B cell (primary cell): ENCODE measurements at places on chromosomes 5 and 9.

DNA sequence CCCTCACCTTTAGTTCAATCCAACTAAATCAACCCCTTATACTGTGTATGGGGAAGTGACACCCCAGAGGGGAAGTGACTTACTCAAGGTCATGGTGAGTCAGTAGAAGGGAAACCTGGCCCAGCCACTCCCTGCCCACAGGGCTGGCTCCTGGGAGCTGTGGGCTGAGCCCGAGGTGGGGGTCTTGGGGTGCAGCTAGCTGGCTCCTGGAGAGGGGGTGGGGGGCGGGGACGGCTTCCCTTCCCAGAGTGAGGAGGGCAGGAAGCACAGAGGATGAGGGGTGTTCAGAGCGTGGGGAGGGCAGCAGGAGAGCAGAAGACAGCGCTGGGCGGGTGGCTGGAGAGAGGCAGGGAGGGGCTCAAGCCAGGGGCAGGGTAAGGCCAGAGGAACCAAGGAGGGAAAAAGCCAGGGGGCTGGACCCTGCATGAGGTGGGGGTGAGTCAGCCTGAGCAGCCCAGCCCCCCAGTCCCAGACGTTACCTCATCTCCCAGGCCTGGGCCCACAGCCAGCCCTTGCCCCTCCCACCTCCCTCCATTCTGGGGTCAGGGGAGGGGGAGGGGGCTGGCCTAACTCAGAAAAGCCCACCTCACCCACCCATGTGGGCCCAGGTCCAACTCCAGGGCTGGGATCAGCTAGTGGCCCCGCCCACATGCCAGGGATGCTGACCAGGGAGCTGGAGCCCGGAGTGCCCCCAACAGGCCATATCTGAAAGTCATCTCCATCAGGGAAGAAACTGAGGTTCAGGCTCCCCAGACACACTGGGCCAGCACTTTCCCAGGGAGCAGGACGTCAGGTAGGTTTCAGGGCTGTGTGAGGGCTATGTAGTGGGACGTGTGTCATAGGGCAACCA is 2.8 kb downstream of the PDLIM7 start:
- peak; percentile 71 for DNase-seq

DNA sequence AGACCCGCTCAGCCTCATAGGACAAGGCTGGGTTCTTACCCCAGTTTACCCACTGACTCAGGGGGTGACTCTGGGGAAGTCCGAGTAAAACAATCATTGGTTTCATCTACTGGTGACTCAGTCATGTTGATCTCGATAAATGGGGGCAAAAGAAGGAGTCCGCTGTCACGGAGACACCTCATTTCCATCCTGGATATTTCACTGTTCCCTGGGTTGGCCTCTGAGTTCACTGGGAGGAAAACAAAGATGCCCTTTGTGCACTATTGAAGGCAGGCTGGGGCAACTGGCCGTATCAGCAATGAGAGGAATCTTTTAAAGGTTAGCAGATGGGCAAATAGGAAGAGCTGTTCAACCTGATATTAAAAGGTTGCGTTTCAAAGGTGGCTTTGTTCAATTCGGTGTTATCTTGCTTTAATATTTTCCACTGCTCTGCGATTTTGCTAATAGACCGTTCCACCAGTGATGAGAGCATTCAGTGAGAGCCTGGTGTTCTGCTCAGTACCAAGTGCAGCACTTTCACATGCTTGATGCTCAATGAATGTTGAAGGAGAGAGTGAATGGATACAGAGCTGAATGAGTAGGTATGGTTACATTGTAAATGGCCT is 110.2 kb upstream of the EGFLAM start:
- DNase-seq = no peak

DNA sequence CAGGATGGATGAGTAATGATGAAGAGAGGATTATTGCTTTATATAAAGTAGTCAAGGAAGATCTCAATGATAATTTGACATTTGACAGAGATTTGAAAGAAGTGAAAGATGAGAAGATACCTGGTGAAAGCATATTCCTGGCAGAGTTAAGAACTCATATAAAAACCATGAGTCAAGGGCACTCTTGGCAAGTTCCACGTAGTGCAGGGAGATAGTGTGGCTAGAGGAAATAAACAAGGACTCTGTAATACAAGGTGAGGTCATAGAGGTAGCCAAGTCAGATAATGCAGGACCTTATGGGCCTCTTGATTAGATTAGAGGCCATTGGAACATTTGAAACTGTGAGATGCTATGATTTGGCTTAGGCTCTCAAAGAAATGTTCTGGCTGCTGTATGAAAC is 72.3 kb downstream of the HCN1 start:
- no peak for DNase-seq

GRCh38 chr5:152262667-152263066 is 142.4 kb downstream of the NMUR2 start:
- no peak for DNase-seq

- DNase-seq = no peak
These were observed 149.4 kb downstream of the MACROH2A1 start for GRCh38 chr5:135249658-135250057.

DNA sequence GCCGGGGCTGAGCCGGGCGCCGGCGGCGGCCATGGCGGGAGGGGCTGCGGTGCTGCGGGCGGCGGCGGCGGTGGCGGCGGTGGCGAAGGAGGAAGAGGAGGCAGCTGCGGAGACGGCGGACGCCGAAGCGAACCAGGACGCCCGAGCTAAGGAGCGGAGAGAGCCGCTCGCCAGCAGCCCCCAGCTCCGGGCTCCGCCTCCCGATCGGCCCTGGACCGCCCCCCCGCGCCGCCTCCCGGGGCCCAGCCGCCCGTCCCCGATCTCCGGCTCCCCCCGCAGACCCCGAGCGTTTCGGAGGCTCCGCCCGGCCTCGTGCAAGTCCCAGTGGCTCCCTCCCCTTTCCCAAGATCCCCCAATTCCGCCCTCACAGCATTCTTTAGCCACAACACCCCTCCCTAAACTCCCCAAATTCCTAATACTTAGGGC is at the start of gene ASTN2:
Gene ASTN2 (minus strand): TSS at position 152 of the 426 bp plus-strand sequence. CDS start 119 bp downstream, at position 33.
- no peak for DNase-seq

- peak; percentile 78 for DNase-seq
These were observed 10.6 kb upstream of the P4HA2 start for GRCh38 chr5:132238169-132238744.

DNA sequence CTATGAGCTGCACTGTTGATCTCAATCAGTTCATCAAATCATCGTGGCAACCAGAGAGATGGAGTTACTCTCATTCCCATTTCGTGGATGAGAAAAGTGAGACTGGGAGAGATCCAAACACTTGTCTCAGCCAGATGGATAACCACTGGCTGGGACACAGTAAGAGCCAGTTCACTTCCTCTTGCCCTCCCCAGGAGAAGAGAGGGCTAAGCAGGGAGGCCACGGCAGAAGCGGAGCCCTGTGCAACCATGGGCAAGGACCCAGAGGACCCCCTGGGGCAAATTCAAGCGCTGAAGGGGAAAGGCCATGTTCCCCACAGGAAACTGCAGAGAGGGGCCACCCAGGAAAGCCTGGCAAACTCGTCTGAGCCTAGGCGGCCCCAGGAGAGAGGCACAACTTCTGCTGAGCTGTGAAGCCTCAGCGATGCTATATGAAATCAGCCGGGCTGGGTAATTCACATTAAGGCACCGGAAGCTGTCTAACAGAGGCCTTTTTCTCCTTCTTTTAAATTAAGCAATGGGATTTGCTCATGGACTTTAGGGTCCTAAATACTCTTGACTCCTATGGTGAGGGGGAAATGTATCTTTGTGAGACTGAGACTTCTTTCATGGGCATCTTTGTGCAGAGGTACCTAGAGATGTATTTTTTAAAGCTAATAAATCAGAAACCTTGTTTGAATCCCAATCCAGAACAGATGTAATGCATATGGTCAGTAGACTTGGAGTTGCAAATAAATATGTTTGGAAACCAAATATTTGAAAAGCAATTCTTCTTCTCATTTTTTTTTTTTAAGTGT is 137.1 kb upstream of the SMIM23 start:
- DNase-seq = no peak

DNA sequence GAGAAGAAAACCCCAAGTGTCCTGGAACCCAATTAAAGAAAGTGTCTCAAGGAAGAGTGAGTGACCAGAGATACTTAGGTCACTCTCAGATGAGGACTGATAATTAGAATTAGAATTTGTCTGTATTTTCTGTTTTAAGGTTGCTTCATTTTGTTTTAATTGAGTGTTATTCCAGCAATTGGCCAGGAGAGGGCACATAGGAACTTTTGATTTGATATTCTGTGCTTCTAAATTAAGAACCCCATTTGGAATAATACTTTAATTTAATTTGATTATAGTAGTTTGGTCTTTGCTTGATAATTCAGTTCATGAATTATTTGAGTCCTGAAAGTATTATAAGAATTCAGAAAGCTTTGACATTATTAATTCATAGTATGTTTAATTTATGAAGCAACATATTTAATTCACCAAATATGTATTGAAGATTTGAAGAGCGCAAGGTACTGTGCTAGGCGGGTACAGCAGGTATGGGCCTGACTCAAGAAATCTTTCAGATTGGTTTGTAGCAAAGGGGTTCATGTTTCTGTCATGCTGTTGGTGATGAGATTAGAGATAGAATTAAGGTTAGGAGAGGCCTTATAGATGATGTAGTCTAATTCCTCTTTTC is 4.9 kb downstream of the MRPL22 start:
- peak; percentile 37 for DNase-seq

- DNase-seq = no peak
These were observed 36.6 kb upstream of the ARSB start for GRCh38 chr5:79021753-79022152.

- no peak for DNase-seq
These were observed 62.2 kb downstream of the CFAP77 start for GRCh38 chr9:132472199-132472598.

DNA sequence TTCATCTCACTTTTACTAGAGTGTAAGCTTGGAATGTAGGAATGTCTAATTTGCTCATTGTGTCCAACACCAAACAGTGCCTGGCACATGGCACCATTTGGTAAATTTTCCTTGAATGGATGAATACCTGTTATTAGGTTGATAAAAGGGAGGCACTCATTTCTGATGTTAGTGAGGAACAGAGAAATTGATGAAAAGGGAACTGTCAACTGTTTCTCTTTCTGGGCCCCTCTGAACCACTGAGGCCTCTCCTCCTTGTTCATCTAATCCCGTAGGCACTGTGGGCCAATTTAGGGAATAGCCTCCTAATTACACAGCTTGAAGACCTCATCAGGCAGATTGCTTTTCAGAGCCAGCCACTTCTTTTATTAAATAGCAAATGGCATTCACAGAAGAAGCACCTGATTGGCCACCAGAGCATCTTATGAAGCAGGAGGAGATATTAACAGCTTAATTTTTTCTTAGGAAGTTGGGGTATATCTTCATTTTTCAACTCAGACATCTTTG is 22.6 kb downstream of the MRRF start:
- DNase-seq = peak; percentile 28

GRCh38 chr5:141778683-141779082 is 96.7 kb upstream of the ARAP3 start:
- DNase-seq = no peak

GRCh38 chr5:81817980-81818379 is 67.1 kb upstream of the SSBP2 start:
- DNase-seq = no peak

DNA sequence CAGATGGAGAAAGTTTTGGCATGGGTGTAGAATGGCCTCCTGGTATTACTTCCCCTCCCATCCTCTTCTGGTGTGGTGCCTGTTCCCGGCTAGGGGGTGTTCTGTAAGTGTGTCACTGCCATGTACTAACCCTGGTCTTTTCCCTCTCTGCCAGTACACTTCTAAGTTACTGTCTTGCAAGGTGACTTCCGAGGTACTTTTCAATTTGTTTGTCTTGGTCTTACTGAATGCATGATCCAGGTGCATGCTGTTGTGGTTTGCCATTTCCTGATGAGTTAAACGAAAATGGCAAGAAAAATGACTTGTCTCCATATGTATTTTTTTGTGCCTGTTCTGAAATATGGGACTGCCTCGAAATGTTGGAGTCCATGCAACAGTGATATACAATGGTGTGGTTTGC is 46.0 kb downstream of the C9orf152 start:
- DNase-seq = no peak

- no peak for DNase-seq
These were observed 16.1 kb upstream of the CRB2 start for GRCh38 chr9:123339666-123340510.

- peak; percentile 65 for DNase-seq
These were observed 62.8 kb downstream of the PFDN1 start for GRCh38 chr5:140239939-140240700.

- no peak for DNase-seq
These were observed 144.2 kb downstream of the MAN2A1 start for GRCh38 chr5:109833946-109834345.

DNA sequence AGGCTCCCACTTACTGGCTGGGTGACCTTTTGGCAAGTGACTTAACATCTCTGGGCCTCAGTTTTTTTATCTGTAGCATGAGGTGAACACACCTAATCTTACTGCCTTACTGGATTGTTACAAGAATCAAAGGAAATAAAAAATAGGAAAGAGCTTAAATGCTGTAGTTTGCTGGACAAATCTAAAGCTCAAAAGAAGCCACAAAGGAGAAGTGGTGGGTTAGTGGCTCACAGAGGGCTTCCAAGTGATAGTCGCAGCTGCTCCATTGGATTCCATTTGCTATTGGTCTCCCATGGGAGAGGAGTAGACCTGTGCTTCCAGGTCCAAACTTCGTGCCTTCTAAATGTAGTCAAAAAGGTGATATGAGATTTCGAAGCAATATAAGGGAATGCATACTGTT is 123.6 kb downstream of the SEMA6A start:
- DNase-seq = no peak

GRCh38 chr5:95331358-95331757 is 46.5 kb upstream of the MCTP1 start:
- no peak for DNase-seq

- no peak for DNase-seq
These were observed 88.4 kb upstream of the RGS7BP start for GRCh38 chr5:64417390-64417789.

DNA sequence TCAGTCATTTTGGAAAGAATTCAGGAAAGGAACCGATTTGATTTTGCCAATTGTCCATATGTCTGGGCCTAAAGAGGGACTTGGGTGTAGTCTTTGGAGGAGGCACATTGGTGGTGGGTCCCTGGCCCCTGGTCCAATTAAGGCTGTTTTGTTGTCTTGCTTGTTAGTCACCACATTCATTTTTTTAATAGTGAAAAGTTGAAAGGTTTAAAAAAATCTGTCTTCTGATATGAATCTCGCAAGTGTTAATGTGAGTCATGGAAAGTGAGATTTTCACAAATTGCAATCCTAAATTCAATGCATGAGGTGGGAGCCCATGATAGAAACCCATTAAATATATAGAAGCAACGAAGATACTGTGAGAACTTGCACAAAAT is 165.9 kb upstream of the OTULINL start:
- no peak for DNase-seq

DNA sequence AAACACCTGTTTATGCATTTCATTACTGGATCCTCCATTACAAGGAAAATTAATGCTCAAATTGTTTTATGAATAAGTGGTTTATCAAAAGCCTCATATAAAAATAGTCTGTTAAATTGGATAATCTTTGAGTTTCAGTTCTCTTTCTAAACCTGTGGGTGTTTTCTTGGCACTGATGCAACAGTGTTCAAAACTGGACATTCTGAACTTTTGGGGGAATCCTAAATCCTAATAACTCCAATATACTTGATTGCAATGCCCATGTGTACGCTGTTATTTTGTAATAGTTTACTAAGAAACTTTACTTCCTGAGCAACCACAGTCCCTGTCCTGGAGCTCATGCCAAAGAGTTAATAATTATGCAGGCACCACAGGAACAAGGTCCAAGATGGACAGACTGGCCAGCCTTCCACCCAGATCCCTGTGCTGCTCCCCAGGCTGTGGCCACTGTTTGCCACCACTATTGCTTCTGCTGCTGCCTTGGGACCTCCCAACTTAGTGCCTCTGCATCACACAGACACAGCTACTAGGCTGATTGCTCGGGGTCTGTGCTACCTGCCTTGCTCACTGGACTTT is 14.0 kb downstream of the IRGM start:
- no peak for DNase-seq
